COR-L47 (cell line): ENCODE measurements at places on chromosomes 13 and 19.

DNA sequence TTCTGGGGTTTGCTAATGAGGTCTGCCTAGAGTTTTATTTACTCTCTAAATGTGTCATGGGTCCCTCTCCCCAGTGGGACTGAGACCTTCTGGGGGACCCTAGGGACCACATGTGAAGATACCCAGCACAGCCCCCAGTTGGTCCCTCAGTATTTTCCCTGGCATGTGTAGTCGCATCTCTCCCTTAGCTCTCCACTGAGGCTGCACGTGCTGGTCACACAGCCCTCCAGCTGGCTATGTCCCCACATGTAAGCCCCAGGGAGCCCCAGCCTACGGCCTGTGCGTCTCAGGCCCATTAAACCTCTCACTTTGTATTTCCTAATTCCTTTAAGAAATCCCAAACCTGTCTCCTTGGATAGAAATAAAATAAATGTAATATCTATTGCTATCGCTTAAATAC, 189.6 kb upstream of the TSHZ3 start:
- no peak for DNase-seq

GRCh38 chr19:48051335-48052033, 7.6 kb upstream of the CABP5 start:
- DNase-seq = no peak

- no peak for DNase-seq
These were observed 42.7 kb downstream of the TEX29 start for GRCh38 chr13:111363121-111363520.

DNA sequence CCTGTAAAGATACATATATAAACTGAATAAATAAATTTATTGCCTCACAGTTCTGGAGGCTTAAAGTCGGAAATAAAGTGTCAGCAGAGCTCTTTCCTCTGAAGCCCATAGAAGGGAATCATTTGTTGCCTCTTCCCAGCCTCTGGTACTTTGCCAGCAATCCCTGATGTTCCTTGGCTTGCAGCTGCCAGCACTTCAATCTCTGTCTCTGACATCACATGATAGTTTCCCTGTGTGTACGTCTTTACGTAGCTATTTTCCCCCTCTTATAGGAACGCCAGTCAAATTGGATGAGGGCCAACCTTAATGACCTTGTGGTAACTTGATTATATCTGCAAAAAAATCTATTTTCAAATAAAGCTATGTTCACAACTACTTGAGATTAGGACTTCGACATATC, 250.9 kb downstream of the LIG4 start:
- peak; percentile 66 for DNase-seq

DNA sequence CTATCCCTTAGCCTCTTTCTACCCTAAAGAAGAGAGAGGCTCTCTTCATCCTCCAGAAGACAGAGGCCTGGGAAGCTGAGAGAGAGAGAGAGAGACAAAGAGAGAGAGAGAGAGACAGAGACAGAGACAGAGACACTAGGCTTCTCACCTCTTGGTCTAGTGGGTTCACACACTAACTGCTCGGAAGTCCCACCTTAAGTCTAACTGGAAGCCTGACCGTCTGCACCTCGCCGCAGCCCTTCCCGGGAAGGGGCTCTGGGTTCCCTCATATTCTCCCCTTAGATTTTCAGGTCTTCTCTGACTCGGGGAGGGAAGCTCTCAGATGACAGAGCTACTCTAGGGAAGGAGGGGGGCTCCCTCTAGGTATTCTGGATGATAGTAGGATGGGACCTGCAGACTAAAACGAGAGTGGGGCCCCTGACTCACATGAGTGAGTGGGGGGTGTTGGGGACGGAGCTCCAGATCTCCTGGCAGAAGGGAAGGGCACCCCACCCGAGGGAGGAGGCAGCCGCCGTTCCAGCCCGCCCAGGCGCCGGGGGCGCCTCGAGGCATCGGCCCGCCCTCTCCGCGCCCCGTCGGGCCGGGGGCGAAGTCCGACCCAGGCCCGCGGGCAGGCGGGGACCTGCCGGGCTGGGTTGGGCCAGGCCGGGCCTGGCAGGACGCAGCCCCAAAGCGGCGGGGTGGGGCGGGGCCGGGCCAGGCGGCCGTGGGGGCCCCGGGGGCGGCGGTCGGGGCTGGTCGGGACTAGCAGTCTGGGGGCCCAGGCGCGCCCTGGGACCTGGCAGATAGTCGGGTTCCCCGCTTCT, 2.0 kb upstream of the JUNB start:
- DNase-seq = peak; percentile 24

DNA sequence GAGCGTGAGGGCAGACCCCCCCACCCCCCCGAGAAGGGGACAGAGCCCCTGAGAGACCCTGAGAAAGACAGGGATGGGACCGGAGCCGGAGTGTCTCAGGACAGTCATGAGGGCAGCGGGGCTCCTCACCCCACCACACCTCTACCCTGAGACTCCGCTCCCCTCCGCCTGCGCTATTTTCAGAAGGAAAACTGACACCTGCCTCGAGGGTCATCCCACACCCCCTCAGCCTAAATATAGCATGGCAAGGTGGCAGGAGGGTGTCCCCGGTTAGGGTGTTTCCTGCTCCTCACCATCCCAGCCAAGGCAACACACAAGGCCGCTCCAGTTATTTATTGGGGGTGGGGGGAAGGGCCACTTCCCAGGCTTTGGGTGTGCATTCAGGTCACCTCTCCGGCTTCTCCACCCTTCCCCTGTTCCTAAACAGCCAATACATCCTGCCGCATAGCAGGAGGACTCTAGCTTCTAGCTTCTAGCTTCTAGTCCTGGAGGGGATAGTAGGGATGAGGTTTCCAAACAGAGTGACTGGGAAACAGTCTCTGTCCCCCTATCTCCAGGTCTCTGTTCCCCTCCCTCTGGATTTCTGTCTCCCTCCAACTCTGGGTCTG, 1.4 kb upstream of the NTF4 start:
- DNase-seq = no peak

GRCh38 chr13:51479199-51479523, 26.3 kb upstream of the INTS6 start:
- no peak for DNase-seq

DNA sequence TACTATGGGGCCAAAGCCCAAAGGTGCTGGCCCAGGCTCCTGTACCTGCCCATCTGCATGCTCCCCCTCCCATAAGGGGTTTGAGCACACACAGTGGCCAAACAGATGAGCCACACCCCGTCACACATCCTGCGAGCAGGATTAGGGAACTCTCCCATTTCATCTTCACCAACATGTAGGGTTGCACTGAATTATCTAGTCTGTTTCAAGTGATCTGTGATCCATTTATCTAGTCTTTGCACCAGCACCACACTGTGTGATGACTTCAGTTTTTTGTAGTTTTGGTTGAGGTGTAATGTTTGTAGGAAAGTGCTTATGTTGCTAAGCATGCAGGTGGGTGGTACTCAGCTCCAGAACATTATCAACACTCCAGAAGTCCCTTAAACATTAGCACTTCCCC, 249.3 kb downstream of the MYO16 start:
- no peak for DNase-seq

DNA sequence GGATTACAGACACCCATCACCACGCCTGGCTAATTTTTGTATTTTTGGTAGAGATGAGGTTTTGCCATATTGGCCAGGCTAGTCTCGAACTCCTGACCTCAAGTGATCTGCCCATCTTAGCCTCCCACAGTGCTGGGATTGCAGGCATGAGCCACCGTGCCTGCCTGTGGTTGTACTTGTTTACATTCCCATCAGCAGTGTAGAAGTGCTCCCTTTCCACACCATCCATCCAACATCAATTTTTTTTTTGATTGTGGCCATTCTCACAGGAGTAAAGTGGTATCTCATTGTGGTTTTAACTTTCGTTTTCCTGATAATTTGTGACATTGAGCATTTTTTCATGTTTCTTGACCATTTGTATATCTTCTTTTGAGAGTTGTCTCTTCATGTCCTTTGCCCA, 1019.4 kb upstream of the SLC10A2 start:
- DNase-seq = no peak

DNA sequence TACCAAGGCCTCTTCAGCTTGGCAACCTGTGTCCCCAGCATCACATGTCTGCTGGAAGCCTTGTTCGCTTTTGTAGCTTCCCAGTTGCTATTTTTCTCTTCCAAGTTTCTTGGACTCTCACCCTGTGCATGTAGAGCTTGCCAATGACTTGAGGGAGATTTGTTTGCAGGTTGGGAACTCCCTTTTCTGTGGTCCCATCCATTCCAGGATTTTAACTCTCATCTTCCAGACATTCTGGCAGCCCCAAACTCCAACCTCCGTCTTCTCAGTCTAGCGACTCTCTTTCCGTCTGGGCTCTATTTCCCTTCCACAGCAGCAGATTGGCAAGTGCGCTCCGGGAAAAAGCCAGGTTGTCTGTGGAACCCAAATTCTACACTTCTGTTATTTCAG, 9.0 kb downstream of the PLAUR start:
- no peak for DNase-seq

DNA sequence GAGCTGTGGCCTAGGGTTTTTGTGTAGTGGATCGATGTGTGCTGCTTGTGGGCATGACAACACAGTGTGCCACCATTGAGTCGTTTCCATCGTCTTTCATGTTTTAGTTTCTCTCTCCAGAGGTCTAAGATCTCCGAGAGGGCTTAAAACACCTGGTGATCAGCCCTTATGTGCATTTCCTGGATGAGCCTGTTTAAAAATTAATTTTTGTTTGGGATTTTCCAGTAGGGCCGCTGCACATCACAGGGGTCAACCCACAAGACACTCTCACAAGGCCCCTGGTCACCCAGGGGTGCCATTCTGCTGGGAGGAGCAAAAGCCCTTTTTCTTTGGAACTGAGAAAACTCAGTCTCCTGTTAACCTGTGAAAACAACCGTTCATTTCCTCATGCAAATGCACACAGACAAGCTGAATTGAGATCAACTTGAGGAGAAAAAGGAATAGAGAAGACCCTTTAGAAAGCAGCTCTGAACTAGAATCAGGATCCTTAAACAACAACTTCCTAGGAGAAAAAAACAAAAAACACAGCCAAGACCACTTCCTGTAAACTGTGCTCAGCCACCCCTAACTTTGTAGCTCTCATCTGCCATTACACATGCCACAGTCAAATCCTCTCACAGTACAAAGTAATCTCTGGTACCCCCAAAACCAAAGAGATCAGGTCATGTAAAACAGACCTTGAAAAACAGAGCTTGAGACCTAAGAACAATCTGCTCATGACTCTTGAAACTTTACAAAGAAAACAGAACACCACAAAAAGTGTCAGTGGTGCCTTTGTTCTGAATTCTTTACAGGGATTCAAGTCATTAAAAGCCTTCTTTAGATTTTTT, 8.3 kb upstream of the MTRF1 start:
- DNase-seq = no peak

DNA sequence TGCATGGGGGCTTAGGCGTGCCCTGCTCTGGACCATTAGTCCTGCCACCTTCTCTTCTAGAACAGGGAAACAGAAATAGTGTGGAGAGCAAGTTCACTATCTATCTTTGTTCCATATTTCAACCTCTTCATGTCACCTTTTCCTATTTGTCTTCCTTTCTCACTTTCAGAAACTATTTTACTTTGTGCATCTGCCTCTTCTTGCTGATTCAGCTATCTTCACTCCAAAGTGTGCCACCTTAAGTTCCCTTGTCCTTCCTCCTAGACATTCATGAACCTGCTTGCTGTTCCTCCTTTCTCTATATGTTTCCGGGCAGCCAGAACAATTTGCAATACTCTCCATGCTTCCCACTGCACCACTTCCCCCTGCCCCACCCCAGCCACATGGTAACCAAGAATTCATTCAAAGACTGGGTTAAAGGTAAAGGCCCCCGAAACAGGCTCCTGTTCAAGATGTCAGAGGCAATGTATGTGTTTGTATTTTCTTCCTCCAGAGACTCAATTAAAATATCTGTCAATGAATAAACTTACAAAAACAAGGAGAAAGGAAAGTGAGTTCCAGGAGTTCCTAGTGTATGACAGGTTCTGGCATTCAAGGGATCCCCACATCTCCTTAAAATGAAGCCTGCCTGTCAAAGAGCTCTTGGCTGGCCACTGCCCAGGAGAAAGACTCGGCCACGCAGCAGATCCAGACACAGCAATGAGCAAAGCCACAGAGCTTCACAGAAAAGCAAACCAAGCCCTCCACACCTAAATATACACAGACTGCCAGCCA, 268.1 kb downstream of the DNAJC15 start:
- DNase-seq = no peak

- no peak for DNase-seq
These were observed 696 bp upstream of the ERFL start for GRCh38 chr19:41928754-41929535.

GRCh38 chr19:47711652-47712242, 1.5 kb upstream of the EHD2 start:
- DNase-seq = no peak

DNA sequence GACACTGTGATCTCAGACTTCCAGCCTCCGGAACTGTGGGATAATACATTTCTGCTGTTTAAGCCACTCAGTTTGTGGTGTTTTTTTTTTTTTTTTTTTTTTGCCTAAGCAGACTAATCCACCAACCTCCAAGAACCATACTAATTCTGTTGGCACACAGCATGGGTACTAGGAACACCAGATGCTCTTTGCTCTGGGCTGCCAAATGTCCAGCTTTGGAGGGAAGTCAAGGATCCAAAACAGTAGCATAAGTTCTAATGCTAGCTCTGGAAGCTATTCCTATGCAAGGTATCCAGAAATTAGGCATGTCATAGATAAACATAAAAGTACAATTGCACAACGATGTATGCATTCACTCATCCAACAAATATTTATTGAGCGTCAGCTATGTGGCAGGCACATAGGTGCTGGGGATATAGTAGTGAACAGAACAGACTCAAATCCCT, 64.5 kb upstream of the WDFY2 start:
- no peak for DNase-seq

DNA sequence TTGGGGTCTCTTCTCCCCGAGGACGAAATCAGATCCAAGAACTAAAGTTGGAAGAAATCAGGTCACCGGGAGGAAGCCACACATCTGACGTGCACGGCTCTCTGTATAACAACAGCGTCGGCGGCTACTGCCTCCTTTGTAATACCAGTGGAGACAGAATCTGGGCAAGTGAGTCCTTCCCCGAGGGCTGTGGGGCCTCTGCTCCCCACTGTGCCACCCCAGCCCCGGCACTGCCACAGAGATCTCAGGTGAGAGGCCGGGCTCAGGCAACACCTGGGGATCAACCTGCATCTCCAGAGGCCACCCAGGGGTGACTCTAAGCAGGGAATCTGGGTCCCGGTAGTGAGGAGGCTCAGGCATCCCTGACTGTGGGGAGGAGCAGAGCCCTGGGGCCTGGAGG, 33.7 kb upstream of the C13orf46 start:
- no peak for DNase-seq

DNA sequence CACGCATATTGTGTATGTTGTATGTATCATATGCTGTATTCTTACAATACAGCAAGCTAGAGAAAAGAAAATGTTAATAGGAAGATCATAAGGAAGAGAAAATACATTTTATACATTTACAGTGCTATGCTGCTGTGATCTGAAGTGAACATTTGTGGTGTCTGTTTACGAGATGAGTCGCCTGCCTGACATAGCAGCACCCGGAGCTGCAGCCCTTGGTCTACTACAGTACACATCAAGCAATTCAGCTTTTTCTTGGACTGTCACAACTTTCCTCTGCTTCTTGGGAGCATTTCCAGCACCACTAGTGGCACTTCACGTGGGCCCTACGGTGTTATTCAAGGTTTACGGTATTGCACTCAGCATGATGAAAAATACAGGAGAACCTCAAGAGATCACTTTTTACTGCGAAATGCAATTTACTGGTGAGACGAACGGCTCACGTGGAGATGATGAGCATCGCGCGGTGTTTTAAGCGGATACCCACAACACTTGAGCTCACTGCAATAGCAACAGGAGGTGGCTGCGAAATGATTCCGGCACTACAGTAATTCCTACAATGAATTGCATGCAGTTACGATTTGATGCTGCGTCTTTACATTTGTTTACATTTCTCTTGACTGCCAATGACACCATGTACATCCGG, 308.4 kb downstream of the FGF9 start:
- no peak for DNase-seq
